ENCODE measurements at places on chromosomes 3 and 15.

DNA sequence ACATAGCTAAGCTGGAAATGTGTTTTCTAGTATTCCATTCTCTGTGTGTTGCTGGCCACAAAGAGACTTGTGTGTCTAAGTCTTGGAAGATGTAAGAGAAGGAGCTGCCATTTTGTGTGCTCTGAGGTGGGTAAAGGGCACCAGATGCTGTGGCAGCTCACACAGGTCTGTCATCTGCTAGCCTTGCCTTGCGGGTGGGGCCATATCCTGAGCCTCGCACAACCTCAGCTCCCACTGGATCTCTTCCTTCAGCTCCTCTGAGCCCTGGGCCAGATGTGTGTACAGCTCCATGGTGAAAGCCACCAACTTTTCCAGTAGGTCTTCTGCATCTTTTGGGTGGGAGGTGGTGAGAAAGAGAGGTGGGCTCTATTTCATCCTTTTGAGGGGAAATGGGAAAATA is 6.7 kb upstream of the TMC3 start:
- DNase-seq, result no peak

DNA sequence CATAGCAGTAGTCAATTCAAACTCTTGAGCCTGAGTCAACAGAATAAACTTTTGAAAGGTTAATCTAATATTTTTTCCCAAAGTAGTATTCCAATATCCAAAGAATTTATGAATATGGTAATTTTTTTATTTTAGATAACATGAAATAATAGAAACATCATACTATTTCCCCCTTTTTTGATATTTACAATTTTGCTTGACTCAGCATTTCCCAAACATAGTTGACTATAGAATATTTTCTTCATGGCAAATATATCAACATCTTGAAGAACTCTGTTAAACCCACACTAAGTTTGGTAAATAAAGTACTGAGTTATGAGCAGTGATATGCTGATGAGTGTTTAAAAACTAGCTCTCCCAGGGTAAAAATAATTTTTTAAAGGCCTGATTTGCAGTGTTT is 380.0 kb upstream of the ARL6 start:
- no peak for DNase-seq

DNA sequence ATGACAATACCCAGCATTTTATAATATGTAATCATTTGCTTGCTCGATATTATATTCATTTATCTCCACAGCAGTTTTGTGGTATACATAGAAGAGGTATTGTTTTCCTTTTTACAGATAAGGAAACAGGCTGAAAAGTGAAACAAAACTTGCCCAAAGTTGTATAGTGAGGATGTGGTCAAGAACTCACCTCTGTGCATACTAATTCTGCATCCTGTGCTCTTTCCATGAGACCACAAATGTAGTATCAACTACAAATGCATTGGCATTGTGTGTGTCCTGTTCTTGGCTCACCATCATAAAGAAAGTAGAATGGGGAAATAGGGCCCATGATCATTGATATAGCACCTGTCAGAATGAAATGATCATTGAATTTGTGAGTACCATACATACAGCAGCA is 167.3 kb downstream of the NECTIN3 start:
- no peak for DNase-seq

- DNase-seq, result no peak
Measured at GRCh38 chr3:50100956-50101845, 12.5 kb downstream of the RBM5 start.

DNA sequence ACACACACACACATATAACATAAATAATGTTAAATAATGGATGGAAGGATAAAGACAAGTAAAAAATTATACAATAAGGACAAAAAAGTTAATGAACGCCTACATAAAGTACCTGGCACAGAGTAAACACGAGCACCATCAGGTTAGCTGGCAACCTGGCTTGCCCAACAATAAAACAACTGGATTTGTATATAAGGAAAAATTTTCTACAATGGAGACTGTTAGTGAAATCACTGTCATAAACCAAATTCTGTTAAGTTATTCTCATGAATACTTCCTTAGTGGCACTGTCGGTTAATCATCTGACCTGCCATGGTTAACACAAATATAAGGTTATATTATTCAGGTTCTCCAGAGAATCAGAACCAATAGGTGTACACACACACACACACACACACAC is 54.8 kb downstream of the DPH6 start:
- no peak for DNase-seq

DNA sequence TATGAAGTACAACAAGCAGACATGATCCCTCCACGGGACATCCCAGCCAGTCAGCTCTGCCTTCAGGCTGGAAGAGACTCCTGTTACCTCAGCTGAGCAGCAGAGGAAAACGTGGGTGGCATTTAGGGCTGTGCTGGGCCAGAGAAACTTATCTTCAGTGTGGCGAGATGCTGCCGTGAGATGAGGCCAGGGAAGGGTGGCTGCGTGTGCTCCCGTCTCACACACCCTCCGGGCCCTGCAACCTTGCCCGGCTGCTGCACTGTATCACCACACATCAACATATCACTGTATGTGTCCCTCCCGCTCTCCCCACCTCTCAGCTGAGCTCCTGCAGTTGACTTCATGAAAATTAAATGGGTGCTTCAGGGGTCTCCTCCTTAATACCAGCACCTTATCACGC is 23.4 kb downstream of the BMF start:
- no peak for DNase-seq

DNA sequence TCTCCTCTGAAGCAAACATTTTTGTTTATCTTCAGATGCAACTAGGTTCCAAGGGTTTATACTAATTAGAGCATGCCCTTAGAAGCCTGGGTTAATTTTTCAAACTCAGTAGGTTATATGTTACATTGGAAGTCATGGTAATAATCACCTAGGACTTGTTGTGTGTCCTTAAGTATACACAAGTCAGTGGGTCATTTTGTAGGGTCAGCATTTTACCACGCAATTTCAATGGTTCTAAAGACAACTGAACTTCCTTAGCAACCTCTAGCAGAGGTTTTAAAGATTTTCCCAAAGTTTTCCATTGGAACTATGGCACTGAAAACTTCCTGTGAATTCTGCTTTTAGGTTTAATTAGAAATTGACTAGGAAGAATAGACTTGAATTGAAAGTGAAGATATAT is 99.6 kb upstream of the NANOGP8 start:
- no peak for DNase-seq

DNA sequence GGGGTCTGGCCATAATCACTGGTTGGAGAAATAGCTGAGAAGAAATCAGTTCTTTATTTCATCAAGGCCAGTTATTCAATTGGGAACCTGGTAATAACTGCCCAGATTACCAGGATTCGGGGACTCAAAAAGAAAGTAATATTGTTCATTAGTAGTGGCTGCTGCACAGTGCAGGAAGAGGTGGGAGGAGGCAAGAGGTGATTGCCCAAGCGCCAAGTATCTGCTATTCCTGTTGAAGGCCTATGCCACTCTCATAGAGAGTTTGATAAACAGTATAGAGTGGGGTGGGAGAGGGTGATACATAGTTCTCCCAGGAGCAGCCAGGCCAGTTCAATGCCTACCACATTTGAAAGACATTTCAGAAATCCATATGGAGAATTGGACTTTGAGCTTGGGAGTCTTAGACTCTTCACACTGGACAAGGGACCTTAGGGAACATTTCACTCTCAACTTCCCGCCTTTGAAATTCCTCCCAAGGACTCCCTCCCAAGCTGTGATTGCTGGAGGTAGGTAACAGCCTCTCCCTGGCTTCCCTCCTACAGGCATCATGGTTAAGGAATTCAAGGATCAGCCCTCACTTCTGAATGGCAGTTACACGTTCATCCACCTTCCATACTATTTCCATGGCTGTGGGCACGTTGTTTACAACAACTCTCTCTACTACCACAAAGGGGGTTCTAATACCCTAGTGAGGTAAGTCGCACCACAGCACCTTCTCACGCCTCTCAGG is 59.8 kb downstream of the GLDN start:
- DNase-seq, result no peak

DNA sequence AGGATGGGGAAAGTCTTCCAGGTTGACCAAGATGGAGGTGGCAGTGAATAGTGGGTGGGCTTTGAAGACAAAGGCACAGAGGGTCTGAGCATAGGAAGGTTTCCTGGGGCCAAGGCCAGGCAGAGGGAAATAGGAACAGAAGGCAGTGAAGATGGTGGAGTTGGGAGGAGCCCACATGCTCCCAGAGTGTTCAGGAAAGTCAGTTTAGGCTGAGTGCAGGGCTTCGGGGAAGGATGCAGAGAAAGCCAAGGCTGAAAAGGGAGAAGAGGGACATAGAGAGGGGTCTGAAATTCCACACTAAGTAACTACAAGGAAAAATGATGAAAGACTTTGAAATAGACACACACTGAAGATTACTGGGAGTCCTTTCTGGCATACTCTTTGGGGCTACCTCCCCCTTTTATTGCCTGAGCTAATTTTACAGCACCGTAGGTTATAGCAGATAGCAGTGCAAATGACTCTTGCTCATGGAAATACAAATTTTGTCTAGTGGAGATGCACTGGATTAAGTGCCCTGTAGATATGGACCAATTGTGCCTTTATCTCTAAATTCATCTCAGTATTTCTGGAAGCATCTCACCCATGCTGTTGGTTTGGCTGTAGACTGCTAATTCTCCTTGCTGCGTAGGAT is 3.8 kb downstream of the CX3CR1 start:
- DNase-seq, result no peak

GRCh38 chr3:185210621-185211142 is 43.2 kb downstream of the EHHADH start:
- no peak for DNase-seq

GRCh38 chr15:51198701-51199232 is 104.1 kb upstream of the TNFAIP8L3 start:
- no peak for DNase-seq

DNA sequence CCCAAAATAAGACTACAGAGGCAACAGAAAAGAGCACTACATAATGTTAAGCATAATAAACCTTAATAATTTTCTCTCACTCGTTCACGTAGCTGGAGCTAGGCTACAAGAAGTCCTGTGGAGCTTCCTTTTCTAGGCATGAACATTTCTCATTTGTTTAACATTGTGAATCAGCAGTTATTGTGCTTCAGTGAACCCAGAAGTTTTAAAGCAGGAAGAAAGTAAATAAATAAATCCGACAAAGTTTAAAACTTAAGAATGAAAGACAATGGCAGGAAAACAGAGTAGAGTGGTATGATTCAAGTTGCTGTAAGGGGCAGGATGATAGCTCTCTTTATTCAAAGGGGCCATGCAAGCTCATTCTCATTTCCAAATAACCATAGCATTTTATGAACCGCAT is 191.8 kb downstream of the LSAMP start:
- no peak for DNase-seq

DNA sequence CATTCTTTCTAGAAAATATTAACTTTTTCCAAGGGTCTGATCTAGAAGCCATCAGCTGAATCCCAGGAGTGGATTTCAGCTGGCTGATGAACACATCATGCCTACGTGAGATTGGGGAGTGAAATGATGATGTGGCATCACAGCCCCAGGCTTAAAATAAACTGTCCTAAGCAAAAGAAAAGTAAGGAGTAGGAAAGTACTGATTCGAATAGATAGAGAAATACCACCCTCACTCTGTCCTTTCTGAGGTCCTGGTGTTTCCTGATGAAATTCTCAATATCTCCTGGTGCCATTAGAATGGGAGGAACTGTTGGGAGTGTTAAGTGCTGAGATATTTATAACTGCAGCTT is 376.8 kb upstream of the SEMA6D start:
- DNase-seq, result no peak

DNA sequence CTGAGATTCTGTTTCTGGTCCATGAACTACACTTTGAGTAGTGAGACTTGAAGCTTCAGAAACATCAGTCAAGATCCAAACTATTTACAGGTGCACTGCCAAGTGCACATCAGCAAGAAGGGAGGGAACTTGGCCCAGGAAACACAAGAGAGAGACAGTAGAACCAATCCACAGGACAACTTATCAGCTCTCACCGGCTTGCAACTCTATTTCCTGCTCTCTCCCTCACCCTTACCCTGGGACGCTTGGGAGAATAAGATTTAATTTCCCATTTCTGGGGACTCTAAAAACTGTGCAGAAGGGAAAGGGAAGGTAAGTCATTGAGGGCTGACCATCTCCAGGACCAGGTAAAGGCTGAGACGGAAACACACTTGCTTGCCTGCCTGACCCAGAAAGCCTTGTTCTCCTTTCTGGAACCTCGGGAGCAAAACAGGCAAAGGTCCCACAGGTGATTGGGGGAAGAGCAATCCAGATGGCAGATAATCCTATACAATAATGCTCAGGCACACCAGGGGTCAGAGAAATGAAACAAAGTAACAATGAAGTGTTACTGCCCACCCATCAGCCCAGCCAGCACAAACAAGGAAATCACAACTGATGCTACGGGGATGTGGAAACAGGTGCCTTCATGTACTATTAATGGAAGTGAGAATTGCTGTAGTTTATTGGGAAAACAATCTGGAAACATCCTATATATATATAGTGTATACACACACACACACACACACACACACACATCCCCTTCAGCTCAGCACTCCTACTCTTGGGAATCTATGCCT is 154.4 kb downstream of the XXYLT1 start:
- DNase-seq, result no peak

DNA sequence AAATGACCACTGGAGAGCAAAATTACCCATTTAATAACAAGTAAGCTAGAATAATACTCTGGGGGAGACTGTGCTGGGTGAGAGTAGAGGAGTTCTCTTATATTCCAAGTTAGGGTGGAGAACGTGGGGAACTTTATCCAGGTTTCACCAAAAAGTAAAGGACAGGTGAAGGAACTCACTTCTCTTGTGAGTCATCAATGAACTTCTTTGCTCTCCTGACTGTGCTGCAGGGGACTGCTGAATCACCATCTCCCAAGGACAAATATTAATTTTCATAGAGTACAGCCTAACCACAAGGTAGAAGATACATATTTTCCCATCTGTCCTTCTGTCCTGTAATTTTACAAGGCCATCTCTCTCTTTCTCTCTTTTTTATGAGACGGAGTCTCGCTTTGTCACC is 8.3 kb upstream of the PDCD6IP start:
- no peak for DNase-seq

GRCh38 chr3:123652342-123652984 is 67.6 kb upstream of the HACD2 start:
- DNase-seq, result no peak

DNA sequence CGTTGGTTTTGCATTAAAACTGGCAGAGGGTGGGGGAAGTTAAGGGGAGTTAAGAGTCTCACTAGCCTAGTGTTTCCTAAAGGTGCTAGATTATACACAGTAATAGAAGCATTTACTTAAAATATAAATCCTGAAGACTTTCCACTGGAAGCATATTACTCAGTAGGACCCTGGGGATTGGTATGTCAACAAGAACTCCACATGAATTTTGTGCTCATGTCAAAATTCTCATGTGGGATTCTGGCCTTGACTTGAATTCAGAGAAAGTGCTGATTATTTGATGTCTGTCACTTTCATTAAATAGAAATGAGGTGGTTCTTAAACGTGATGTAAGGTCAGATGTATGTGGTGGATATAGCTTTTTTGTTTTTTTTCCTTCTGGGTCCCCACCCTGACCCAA is 997.2 kb downstream of the TUSC7 start:
- no peak for DNase-seq

DNA sequence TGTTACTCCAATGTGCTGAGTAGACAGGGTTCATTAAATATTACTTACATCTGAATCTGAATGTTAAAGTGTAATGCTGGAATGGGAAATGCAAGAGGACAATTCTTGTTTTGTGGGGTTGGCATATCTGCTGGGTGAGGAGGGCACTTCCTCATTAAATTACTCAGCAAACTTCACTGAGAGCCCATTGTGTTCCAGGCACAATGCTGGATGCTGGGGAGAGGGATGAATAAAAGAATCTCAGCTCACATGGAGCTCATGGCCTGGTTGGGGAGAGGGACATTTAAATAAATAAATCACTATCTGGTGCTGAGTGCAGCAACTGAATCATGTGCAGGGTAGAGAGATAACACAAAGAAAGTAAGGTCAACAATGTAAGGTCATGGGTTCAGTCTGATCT is 199.2 kb upstream of the CFAP20DC start:
- no peak for DNase-seq

GRCh38 chr15:44216958-44217357 is 21.9 kb upstream of the FRMD5 start:
- no peak for DNase-seq
